Anterior cingulate cortex (tissue), 58 donors: ENCODE measurements at places on chromosomes 1 and 21.

- no peak for DNase-seq
These were observed 503 bp upstream of the PIGM start for GRCh38 chr1:160032165-160032820.

GRCh38 chr21:45405271-45405818 lies 380 bp downstream of the COL18A1 start:
- no peak for DNase-seq

- DNase-seq, result no peak
These were observed 18.0 kb downstream of the TMEM81 start for GRCh38 chr1:205066141-205066818.

DNA sequence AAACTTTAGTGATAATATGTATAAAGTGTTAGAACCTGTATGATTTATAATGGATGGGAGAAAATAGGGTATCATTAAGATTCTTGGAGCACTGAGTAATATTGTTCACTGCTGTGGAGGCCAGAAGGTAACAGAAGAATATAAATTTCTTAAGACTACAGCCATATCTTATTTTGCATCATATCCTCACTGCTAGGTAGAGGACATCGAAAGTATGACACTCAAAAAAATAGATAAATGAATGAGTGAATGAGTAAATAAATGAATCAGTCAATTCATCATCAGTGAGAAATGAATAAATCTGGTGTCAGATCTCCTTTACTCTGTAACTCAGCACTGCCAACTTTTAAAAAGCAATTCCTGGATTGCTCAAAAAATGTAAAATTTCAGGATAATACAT lies 33.2 kb downstream of the RGS13 start:
- no peak for DNase-seq

DNA sequence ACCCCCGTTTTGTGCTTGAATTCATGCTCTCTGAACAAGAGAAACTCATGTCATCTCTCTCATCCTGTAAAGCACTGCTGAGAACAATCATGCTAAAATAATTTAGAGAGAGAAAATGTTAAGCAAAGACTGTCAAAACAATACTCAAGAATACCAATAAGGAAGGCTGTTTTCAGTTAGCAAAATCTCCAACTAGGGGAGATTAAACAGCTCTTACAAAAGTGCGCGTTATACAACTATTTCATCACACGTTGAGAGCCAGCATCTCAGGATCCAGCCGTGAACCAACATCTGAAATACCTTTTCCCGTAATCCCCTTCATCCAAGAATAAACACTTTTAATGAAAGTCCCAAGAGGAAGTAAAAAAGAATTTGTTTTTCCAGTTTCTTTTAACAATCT lies 44.1 kb upstream of the KCNJ15 start:
- no peak for DNase-seq

GRCh38 chr1:203060115-203060514 lies 25.7 kb downstream of the MYOG start:
- no peak for DNase-seq

DNA sequence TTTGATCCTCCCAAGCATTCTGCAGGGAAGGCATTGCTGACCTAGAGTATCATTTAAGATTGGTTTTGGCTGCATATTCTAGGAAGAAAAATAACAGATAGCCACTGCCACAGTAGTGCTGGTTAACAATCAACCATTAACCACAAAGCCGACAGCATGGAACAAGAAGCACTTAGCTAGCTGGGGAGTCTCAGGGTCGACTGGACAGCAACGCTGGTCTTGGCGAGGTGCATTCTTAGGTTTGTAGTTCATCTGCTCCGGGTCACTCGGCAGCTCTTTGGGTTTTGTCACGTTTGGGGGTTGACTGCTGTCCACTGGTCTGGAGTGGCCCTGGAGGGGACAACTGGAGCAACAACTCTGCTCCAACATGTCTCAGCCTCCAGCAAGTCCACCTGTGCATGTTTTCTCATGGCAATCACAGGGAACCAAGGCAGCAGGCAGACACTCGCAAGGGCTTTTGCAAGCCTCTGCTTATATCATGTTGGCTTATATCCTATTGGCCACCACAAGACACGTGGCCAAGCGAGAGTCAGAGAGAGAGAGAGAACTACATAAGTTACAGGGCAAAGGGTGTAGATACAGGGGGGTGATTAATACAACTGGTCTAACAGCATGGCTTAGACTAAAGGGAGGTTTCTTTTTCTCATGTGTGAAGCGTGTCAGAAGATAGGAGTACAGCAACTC lies 99.5 kb downstream of the LACTBL1 start:
- DNase-seq, result no peak

DNA sequence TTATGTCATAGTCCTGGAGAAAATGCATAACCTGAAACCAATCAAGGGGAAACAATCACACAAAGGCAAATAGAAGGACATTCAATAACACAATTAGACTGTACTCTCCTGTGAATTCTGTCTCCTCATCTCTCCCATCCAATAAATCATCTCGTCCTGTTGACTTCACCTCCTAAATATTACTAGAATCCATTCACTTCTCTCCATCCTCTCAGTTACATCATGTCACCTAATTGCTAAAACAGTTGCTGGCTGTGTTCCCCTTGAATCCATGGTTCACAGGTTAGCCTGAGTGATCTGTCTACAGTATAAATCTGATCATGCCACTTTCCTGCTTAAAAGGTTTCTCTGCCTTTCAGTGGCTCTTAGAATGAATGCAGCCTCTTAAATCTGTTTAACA lies 220.2 kb downstream of the TGFB2 start:
- DNase-seq, result no peak

DNA sequence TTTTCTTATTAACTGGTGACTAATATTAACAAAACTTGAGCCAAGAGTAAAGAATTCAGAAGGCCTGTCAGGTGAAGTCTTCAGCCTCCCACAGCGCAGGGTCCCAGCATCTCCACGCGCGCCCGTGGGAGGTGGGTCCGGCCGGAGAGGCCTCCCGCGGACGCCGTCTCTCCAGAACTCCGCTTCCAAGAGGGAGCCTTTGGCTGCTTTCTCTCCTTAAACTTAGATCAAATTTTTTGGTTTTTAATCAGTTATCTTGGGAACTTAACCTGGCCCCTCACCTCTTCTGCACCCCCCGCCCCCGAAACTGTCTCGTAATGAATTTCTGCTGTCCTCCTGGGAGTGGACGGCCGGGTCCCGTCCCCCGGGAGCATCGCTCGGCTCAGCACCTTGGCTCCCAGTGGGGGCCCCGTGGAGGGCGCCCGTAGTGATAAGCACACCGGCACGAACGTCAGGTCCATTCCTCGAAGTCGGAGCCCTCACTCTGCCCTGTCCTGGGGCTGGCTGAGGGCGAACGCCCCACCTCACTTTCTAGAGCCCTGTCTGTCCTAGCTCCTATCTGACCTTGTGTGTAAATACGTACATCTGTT lies 29.5 kb upstream of the TRAPPC10 start:
- no peak for DNase-seq

GRCh38 chr1:160293020-160293968 lies 8.4 kb upstream of the PEX19 start:
- no peak for DNase-seq

DNA sequence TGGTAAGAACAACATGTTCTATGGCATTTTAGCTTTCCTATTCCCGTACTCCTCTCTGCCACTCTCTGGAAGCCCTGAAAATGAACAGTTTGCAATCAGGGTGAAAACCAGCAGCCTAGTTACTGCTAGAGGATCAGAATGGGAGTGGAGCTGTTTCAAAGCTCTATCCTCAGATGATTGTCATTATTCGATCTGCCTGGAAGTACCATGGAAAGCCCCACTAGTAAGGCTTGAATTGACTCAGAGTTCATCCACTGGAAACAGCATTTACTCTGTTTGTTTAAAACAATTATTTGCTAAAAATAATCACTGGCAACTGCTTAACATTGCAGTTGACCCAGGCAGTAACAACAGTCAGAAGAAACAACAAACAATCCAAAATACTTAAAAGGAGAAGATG lies 91.2 kb downstream of the USH2A start:
- no peak for DNase-seq

- DNase-seq, result peak; percentile 82
These were observed 15.7 kb downstream of the MATN1 start for GRCh38 chr1:30707412-30708360.

DNA sequence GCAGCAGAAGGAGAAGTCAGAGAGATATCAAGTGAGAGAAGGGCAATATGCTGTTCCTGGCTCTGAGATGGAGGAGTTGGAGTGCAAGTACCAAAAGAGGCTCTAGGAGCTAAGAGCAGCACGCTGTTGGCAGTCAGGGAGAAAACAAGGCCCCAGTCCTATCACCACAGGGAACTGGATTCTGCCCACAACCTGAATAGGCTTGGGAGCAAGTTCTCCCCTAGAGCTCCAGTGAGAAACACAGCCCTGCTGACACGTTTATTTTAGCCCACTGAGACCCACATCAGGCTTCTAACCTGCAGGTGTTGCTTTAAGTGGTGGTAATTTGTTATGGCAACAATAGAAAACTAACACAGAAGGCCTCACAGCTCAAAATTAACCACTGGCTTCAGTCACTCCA lies 31.8 kb upstream of the ZNF644 start:
- DNase-seq, result no peak

DNA sequence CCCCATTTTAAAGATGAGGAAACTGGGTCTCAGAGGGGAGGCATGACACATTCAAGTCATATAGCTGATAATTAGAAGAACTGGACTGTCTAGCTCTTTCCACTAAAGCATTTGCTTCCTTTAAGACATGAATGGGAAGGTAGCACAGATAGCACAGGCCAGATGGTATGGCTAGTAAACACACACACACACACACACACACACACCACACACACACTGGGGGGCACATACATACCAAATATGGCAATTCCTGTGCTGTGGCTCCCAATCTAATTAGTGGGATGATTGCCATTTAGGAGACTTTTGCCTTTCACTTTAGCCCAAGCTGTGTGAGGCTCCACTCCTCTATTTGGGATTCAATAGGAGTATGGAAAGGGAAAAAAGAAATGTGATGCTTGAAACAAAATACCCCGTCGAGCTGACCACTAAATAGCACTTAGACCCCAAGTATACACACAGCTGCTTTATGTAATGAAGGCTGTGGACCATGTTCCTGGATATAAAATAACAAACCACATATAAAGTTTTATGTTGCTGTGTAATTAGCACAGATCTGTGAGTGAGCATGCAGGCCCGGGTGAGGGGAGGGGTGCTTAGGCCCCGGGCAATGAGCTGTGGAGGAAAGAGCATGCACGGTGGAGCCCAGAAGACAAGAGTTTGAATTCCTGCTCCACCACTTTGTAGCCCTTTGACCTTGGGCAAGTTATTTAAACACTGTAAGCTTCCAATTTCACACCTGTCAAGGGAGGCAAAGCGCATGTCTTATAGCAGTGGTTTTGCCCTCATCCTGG lies 6.8 kb upstream of the TRABD2B start:
- DNase-seq, result no peak

DNA sequence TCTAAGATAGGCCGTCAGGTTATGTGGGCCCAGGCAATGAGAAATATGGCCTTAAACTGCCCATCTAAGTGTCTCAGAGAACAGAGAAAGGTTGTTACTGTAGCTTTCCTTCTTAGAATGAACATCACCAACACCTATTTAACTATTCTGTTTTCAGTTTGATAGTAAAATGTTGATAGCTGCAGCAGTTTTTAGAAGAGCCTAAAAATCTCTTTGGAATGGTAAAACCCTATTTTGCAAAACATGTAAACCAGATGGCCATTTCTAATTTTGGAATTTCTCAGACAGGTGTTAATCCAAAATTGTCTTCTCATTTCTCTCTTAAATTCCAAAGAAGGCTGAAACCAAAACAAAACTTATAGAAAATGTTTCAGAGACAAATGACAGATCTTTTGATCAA lies 57.5 kb downstream of the DIPK1A start:
- no peak for DNase-seq

- DNase-seq, result no peak
These were observed 11.5 kb downstream of the CNST start for GRCh38 chr1:246577720-246578106.

DNA sequence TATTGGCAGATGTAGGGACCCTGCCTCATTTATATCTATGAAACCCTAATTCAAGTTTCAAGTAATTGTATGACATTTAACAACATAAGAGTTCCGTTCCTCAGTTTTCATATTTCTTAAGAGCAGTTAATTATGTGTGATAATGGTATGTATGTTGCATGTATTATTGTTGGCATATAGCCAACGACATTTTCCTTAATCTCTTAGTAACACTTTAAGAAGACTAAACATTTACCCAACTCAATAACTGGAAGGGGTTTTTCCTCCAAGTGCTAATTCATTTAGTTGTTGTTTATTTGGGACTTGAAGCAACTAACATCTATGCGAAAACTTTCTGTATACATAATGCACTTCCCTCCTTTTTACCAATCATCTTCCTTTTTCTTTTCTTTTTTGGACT lies 1.5 kb upstream of the RALGPS2 start:
- no peak for DNase-seq

DNA sequence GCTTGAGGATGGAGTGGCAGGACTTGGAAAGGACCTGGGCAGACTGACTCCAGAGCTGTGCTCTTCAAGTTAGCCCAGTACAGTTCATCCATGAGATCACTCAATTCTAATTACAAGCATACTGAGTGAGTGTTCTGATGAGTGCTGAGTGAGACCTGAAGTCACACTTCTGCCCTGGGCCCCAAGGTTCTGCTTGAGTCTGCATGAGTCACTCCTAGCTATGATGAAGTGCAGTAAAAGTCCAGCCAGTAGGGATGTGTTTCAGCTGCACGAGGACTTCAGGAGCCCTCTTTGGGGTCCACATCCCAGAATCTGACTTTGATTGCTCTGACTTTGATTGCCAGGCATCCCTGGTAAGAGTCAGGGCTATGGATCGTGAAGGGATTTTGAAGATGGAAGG lies 35.8 kb downstream of the PLEKHA6 start:
- no peak for DNase-seq

DNA sequence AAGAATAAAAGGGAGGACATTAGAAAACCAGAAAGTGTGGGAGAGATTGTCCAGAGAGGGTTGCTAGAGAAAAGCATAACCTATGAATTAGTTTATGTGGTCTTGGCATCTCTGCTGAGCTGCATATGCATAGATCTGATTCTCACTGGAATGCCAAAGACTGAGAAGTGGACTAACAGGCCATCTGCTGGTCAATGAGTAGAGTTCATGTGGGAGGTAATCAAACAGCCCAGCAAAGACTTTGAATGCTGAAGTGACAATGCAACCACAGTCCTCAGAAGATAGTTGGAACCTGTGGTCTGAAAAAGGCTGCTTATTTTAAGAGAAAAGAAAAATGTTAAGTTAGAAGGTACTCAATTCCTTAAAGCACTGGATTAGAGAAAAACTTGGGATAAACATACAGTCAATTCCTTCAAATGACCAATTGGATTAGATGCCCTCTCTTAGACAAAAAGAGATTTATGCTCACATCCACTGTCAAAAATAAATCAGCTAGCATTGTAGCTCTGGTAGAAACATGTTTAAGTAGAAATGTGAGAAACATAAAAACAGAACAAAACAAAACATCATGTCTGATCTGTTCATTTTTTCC lies 382.8 kb downstream of the AMY1C start:
- peak; percentile 9 for DNase-seq
